Stimulated activated CD4-positive, alpha-beta T cell treated with anti-CD3 and anti-CD28 coated beads, Interleukin-1b, Interleukin-23, amount 100 ng/mL, for 1 hour (primary cell): ENCODE measurements at places on chromosomes 3 and 15.

DNA sequence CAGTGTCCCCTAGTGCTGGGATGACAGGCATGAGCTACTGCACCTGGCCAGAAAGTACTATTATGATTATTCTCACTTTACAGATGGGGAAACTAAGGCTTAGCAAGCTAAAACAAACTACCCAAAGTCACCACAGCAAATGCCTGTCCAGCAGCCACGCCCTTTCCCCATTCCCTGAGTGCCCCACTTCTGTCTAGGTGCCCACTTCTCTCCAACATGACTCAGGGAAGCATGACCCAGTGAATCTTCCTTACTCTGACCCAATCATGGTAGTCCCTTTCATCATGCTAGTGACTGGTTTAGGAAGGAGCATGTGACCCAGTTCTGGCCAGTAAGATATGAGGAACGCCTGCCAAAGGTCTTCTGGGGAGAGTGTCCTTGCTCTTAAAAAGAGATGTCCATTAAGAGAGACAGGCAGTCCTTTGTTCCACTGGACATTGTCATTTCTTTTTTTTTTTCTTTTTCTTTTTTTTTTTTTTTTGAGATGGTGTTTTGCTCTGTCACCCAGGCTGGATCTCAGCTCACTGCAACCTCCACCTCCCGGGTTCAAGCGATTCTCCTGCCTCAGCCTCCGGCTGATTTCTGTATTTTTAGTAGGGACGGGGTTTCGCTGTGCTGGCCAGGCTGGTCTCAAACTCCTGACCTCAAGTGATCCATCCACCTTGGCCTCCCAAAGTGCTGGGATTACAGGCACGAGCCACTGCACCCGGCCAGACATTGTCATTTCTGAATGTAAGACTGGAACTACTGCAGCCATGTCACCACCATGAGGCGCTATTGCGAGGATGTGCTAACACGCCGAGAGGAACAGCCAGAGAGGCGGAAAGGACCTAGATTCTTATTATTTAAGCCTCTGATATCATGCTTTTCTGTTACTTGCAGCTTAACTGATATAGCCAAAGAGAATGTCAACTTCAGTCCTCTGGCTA is 19.8 kb downstream of the MEGF11 start:
- no peak for DNase-seq

DNA sequence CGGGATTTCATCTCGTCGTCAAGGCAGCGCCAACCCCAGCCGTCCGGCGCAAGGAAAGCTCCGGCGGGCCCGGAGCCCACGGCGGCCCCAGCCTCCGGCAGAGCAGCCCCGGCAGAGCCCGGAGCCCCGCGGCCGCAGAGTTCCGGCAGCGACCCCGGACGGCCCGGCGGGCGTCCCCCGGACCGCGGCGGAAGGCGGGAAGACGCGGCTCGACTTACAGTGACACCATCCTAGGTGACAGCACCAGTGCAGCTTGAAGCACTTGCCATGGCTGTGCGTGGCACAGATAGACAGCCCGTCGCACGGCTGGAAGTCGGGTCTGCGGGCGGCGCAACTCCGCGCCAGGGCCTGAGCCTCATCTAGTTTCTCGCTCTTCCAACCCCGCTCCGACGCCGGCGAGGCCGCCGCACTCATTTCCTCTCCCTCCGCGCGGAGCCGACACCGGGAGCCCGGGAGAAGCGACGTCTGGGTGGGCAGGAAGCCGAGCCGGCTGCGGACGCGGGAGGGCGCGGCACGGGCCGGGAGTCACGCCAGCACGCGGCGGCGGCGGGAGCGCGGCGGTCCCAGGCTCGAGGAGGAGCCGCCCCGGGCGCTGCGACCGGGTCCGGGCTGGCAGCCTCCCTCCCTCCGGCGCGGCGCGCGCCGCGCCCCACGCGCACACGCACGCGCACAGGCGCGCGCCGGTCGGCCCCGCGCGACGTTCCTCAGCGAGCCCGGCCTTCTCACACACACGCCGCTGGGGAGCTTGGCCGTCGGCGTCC is at the start of gene C3orf70:
Gene C3orf70, minus strand, starts transcription at position 651 of the 761 bp plus-strand sequence. Its CDS starts 237 bp downstream, at position 414.
- DNase-seq, result no peak

- no peak for DNase-seq
Observed at GRCh38 chr3:47299381-47300318, 16.9 kb downstream of the KLHL18 start.

GRCh38 chr3:50637011-50637410 is 20.1 kb downstream of the MAPKAPK3 start:
- no peak for DNase-seq

GRCh38 chr15:55221090-55222011 is 24.6 kb upstream of the RSL24D1 start:
- DNase-seq, result no peak

GRCh38 chr15:40295877-40296560 is 11.7 kb downstream of the PLCB2 start:
- no peak for DNase-seq

- DNase-seq, result no peak
Observed at GRCh38 chr3:197203714-197204146, 94.7 kb downstream of the DLG1 start.

GRCh38 chr3:16318176-16318575 is 53.2 kb downstream of the OXNAD1 start:
- DNase-seq, result no peak

DNA sequence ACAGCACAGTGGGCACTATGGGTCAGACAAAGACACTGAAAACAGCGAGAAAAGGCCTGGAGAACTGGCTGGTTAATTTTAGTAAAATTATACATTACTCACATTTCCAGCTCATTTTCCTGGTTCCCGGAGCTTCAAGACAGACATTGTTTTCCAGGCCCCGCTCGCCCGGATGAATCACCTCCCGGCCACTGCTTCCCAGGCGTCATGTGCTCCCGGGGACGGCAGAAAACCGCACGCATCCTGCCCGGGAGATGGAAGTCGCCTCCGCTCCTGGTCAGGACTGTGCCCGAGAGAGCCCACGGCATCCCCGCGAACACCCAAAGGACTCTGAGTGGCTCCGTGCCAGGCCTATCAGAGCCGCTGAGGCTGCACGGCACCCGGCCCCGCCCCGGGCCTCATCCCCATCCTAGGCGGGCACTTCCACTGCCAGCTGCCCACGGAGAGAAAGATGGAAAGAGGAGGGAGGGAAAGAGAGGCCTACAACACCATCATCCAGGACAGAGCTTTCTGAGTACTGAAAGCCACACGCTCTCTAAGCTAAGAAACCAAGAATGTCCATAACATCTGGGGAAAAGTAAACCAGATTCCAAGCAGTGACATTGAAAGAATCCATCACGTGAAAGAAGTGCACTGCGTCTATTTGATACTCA is 75.1 kb downstream of the VGLL4 start:
- no peak for DNase-seq

DNA sequence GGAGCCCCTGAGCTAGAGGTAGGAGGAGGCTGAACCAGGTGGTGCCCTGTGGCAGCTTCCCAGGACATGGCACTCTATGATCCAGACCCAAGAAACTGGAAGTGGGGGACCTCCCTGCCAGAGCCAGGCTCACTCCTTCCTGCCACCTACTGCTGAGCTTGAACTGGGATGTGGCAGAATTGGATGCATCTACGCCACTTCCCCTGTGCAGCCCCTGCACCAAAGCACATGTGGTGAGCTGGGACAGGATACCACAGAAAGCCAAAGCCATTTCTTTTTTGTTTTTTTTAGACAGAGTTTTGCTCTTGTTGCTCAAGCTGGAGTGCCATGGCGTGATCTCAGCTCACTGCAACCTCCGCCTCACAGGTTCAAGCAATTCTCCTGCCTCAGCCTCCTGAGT is 518.0 kb upstream of the PPP2R3A start:
- no peak for DNase-seq

DNA sequence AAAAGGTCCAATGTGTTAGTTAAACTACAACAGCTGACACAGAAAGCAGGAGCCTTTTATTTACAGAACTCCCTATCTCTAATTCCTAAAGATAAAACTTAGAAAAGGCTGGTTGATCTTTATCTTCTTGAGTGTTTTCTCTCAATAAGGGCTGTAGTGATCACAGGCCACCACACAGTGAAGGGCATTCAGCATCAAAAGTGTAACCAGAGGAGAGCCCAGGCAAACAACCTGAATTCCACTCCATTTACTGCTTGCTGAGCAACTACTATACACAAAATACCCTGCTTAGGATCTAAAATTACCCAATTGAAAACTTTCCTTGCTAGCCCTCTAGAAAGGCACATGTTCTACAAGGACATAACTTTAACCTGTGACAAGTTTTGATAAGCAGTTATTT is 122.7 kb downstream of the MEIS2 start:
- DNase-seq, result no peak

- no peak for DNase-seq
Observed at GRCh38 chr15:57861034-57861638, 154.6 kb downstream of the POLR2M start.

- no peak for DNase-seq
Observed at GRCh38 chr3:147758771-147759170, 349.6 kb downstream of the ZIC1 start.

GRCh38 chr3:33926998-33927605 is 128.7 kb downstream of the PDCD6IP start:
- no peak for DNase-seq

- DNase-seq, result no peak
Observed at GRCh38 chr3:46619845-46620778, 7.8 kb downstream of the FAM240A start.

GRCh38 chr3:59444294-59444671 is 394.5 kb upstream of the CFAP20DC start:
- DNase-seq, result no peak

GRCh38 chr3:150844484-150844883 is 60.8 kb downstream of the MINDY4B start:
- DNase-seq, result no peak

DNA sequence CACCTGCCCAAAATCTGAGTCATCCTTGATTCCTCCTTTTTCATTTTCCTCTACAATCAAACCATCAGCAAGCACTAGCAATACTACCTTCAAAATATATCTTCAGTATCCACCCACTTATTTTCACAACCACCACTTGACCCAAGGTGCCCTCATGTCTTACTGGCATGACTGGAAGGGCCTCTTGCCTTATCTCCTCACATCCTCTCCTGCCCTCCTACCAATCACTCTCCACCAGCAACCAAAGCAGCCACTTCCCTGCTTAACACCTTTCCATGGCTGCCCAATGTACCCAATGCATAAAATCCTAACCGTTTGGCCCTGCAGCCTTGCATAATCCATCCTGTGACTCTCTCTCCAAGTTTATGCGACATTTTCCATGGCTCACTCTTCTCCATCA is 76.0 kb downstream of the MTHFS start:
- no peak for DNase-seq

DNA sequence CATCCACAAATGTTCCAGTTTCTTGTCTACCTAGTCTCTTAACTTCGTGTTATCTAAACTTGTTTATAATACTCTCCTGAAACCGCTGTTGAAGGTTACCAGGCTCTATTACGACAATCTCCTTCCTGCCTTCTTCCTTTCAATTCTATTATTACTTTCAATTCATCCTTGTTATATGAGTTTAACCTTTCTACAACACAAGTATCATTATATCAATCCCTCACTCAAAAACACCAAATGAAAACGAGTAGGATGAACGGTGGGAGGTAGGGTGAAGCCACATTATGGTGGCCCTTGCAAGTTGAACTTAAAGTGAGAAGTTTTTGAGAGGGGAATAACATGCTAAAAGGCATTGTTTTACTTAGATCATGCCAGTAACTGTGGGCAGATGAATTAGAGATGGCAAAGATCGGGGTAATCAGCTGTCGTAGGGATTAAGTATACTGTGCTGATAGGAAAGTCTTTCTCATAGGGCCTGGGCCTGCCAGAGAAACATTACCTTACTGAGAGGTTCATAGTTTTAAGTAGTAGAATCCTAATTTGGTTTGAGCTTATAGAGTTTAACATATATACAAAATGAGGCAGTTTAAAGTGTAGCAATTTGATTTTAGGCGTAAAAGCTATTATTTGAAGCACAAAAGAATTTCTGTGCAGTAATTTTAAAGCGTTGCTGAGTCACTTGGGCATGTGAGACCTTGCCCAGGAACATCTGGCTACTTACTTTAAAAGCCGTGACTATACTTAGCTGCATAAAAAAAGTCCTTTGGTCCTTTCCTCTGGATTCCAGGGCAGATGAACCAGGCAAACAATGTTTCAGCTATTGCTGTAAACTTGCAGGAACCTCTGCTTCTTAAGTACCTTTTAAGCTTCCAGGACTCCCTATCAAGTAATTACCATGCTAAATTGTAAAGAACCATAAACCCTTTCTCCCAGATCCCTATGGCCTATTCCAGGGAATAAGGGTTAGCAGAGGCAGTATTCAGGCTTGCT is 3.3 kb upstream of the CEP97 start:
- DNase-seq, result no peak

DNA sequence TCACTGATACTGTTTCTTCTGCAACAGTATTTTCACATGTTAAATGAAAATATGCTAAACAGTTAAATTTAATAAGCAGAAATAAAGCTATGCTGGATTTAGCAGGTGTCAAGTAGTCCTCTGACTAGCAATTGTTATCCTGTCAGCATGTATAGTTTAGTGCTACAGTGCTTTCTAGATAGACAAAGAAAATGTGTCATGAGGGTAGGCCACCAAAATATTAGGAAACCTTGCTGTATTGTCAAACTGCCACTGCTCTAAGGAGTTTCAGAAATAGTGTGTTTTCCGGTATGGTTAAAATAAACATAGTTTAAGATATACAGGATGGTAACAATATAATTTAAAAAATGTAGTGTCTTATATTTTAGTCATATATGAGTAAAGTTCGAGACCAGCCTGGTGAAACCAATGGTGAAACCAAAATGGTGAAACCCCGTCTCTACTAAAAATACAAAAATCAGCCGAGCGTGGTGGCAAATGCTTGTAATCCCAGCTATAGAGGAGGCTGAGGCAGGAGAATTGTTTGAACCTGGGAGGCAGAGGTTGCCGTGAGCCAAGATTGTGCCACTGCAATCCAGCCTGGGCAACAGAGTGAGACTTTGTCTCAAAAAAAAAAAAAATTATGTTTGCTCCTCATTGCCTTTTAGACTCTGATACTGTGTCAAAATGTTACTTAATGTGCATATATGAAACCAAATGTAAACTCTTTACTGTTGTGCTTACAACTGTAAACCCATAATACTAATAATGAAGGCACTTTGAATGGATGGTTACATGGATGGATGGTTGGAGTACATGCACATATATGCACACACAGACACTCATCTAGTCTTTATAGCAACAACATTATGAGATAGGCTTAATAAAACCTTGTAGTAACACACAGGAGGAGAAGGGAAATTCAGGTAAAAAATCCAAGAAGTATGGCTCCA is 204.8 kb downstream of the RSRC1 start:
- DNase-seq, result no peak

DNA sequence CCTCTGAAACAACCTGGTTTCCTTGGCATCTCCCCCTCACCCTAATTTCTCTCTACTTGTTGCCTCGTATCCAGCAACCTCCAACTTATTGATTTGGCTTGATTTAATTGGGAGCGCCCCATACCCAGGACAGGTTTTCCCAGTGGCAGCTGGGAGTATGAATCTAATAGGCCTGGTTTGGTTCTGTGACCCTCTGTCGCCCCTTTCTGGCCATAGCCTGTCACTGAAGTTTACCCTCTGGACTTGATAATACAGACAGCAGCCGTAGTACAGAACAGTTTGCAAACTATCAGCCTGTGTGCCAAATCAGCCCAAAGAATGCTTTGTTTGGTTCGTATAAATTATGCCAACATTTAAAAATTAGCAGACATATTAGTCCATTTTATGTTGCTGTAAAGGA is 525.1 kb upstream of the GOLIM4 start:
- no peak for DNase-seq
